Naive thymus-derived CD8-positive, alpha-beta T cell (primary cell): ENCODE measurements at places on chromosomes 7 and 10.

DNA sequence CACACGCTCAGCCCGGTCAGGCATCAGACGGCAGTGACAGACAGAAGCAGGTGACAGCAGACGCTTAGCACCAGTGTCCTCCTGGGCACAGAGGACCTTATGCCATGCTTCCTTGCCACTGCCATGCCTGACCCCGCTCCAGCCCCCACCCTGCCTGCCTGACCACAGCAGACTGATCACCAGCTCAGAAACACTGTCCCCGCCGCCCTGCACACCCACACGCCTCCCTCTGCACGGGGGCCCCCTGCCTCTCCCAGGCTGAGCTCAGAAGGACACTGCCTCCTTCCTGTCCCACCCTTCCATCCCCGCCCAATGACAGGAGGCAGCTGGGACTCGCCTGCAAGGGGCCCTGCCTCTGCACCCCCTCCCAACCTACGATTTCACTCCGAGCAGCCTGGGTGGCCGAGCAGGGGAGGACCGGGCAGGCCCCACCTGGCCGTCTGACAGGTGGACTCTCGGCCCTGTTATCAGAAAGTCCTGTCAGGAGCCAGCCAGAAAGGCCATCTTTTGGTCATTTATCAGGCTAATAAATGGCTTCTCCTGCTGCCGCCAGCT lies 183.4 kb downstream of the ELFN1 start:
- H3K27me3 ChIP-seq, result no peaks in the 10 kb centered on the region
- no peaks in the 10 kb centered on the region for H3K36me3 ChIP-seq
- peak overlapping the region; percentile 62 for H3K27ac ChIP-seq

DNA sequence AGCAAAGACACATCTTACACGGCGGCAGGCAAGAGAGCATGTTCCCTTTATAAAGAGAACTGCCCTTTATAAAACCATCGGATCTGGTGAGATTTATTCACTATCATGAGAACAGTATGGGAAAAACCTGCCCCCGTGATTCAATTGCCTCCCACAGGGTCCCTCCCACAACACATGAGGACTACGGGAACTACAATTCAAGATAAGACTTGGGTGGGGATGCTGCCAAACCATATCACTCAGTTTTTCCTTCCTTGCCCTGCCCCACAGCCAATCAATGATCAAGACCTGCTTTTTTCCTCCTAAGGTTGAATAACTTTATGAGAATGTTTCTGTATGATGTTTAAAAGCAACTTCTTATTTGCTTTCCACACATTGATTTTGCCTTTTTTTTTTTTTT lies 3.1 kb upstream of the PTPRE start:
- peaks cover 7% of the 10 kb centered on the region for H3K4me1 ChIP-seq
- no peak overlapping the region for H3K4me3 ChIP-seq
- DNase-seq, result no peak
- H3K27me3 ChIP-seq, result peaks cover 42% of the 10 kb centered on the region
- H3K27ac ChIP-seq, result no peak overlapping the region

DNA sequence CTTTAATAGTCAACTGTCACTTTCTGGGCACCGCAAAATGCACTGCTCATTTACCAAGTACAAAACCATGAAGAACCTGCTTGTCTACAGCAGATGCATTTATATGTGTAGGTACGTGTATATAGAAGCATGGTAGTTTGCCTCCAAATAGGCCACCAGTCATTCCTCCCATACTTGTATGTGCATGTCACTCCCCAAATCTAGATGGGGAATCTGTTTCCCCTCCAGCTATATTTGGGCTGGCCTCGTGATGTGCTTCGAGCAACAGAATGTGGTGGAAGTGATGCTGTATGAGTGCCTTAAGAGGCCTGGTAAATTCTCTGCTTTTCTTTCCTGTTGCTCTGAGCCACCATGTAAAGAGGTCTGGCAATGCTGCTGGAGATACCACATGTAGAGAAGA lies 47.1 kb downstream of the PSMC2 start:
- DNase-seq, result no peak
- H3K4me1 ChIP-seq, result no peaks in the 10 kb centered on the region
- H3K27me3 ChIP-seq, result peaks cover 2% of the 10 kb centered on the region
- H3K36me3 ChIP-seq, result no peaks in the 10 kb centered on the region

DNA sequence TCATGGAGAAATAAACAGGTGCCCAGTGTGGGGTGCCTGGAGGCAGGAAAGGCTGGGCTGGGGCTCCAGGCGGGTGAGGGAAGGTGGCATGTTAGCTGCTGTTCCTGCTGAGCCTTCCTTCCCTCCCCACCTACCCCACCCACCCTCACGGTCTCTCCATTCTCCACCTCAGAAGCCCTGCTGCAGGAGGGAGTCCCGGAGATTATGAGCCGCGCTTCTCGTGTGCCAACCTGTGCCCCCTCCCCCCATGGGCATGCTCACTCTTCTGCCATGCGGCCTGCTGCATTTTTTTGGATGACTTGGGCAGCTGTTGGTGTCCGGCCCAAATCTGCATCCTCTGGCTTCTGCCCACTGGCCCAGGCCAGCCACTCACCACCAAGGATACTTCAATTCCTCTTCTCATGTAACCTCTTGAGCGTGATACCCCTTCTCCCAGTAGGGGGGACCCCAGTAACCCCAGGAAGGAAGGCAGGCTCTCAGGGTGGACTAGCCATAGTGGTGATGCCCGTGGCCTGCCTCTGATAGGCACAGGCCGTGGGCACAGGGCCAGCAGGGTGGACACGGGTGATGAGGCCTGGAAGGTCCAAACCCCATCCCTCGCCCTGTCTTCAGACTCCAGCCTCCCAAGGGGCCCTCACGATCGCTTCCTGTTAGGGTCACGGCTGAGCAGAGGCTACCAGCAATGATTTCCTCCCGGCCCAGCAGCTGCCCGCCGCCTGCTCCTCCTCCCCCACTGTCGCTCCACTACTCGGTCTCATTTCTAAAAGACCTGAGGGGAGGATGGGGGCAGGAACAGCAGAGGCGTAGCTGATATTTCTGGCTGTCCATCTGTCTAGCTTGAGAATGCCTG lies 27.8 kb downstream of the UNC5B start:
- H3K4me1 ChIP-seq, result no peaks in the 10 kb centered on the region
- no peak overlapping the region for H3K27ac ChIP-seq
- no peak for DNase-seq
- H3K27me3 ChIP-seq, result peaks cover 14% of the 10 kb centered on the region
- H3K4me3 ChIP-seq, result no peak overlapping the region

GRCh38 chr7:73351447-73352167 lies 23.6 kb downstream of the FKBP6 start:
- no peak overlapping the region for H3K4me3 ChIP-seq
- no peak overlapping the region for H3K27ac ChIP-seq
- DNase-seq, result no peak
- H3K27me3 ChIP-seq, result no peaks in the 10 kb centered on the region
- no peaks in the 10 kb centered on the region for H3K4me1 ChIP-seq

GRCh38 chr10:6244510-6244909 lies 41.8 kb downstream of the PFKFB3 start:
- H3K27ac ChIP-seq, result no peak overlapping the region
- no peaks in the 10 kb centered on the region for H3K36me3 ChIP-seq
- H3K4me3 ChIP-seq, result no peak overlapping the region

GRCh38 chr7:37918526-37918925 lies 1.9 kb upstream of the SFRP4 start:
- no peak overlapping the region for H3K27ac ChIP-seq
- DNase-seq, result no peak
- no peaks in the 10 kb centered on the region for H3K36me3 ChIP-seq
- peaks cover 39% of the 10 kb centered on the region for H3K27me3 ChIP-seq
- H3K4me1 ChIP-seq, result peaks cover 37% of the 10 kb centered on the region
- H3K4me3 ChIP-seq, result no peak overlapping the region

- no peaks in the 10 kb centered on the region for H3K27me3 ChIP-seq
- no peak overlapping the region for H3K27ac ChIP-seq
- DNase-seq, result no peak
- no peak overlapping the region for H3K4me3 ChIP-seq
- H3K4me1 ChIP-seq, result no peaks in the 10 kb centered on the region
These were observed 46.2 kb downstream of the CHST3 start for GRCh38 chr10:72010234-72010973.

- no peaks in the 10 kb centered on the region for H3K4me1 ChIP-seq
- H3K27me3 ChIP-seq, result no peaks in the 10 kb centered on the region
- no peak overlapping the region for H3K27ac ChIP-seq
- no peaks in the 10 kb centered on the region for H3K36me3 ChIP-seq
These were observed 14.7 kb upstream of the TMEM236 start for GRCh38 chr10:17737027-17737965.

GRCh38 chr7:117489911-117490310 lies 10.1 kb downstream of the CFTR start:
- no peak overlapping the region for H3K27ac ChIP-seq
- no peak overlapping the region for H3K4me3 ChIP-seq
- no peak for DNase-seq
- H3K36me3 ChIP-seq, result no peaks in the 10 kb centered on the region

GRCh38 chr7:124338861-124339260 lies 306.0 kb upstream of the TMEM229A start:
- H3K4me1 ChIP-seq, result no peaks in the 10 kb centered on the region
- H3K27me3 ChIP-seq, result no peaks in the 10 kb centered on the region
- DNase-seq, result no peak

DNA sequence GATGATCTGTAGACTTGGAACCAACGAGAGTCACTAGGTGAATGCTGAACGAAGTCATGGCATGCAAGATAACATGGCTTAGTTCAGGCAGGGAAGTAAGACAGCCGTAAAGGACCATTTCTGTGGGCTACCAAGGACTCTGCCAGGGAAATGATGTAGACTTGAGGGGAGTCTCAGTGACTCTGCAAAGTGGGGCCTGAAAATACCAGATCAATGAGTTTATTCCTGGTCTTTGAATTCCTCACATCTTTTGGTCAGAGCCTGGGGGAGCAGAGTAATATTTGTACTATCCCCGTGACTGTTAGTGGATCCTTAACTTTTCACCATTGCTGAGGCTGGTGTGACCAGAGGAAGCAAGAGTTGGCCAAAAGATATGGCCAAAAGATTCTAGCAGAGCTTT lies 60.7 kb upstream of the INHBA start:
- no peak overlapping the region for H3K4me3 ChIP-seq
- H3K27ac ChIP-seq, result no peak overlapping the region
- H3K27me3 ChIP-seq, result no peaks in the 10 kb centered on the region
- H3K36me3 ChIP-seq, result no peaks in the 10 kb centered on the region

GRCh38 chr10:125023862-125024496 lies 82.1 kb downstream of the ZRANB1 start:
- no peaks in the 10 kb centered on the region for H3K36me3 ChIP-seq
- peak; percentile 32 for DNase-seq
- no peak overlapping the region for H3K27ac ChIP-seq
- H3K4me1 ChIP-seq, result no peaks in the 10 kb centered on the region

- DNase-seq, result no peak
- H3K36me3 ChIP-seq, result no peaks in the 10 kb centered on the region
- H3K27ac ChIP-seq, result no peak overlapping the region
These were observed 510.4 kb downstream of the SUGCT start for GRCh38 chr7:40645197-40645596.

GRCh38 chr10:78552261-78552811 lies 516.4 kb upstream of the ZMIZ1 start:
- H3K4me3 ChIP-seq, result no peak overlapping the region
- H3K27me3 ChIP-seq, result peaks cover 11% of the 10 kb centered on the region
- H3K4me1 ChIP-seq, result peaks cover 4% of the 10 kb centered on the region
- DNase-seq, result no peak
- H3K27ac ChIP-seq, result no peak overlapping the region

DNA sequence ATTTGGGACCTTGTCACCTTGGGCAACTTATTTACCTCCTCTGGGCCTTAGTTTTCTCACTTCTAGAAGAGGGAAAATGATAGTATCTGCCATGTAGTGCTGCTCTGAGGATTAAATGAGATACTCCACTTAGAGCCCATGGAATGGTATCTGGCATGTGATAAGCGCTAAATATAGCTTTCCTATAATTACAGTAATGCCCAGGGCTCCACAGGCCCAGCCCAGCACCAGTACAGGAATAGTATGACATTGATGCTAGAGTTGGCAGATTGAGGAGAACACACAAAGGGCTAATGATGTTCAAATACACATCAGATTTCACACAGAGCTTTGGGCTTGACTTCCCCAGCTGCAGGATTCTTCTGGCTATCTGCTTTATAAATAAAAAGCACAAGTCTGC lies 34.9 kb downstream of the FAS start:
- H3K36me3 ChIP-seq, result no peaks in the 10 kb centered on the region
- H3K4me1 ChIP-seq, result no peaks in the 10 kb centered on the region
- H3K27ac ChIP-seq, result no peak overlapping the region

GRCh38 chr7:26645121-26645520 lies 219.3 kb downstream of the SKAP2 start:
- DNase-seq, result no peak
- no peak overlapping the region for H3K27ac ChIP-seq
- H3K4me1 ChIP-seq, result no peaks in the 10 kb centered on the region
- H3K4me3 ChIP-seq, result no peak overlapping the region
- H3K27me3 ChIP-seq, result peaks cover 3% of the 10 kb centered on the region

DNA sequence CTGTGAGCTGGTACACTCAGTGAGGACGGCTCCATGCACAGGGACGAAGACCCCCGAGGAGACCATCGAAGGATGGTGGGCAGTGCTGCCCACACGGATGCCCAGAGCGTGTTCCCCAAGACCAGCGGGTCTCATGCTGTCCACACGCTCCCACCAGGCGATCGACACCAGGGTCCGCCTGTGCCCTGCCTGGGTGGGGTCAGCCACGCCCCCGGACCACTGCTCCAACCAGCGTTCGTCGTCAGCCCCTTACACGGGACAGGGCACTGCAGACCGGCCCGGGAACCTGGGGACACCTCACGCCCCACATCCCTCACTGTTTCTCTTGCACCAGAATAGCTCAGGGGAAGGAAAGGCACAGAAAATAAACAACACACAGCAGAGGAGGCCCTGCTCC lies 223.5 kb downstream of the DNAJB6 start:
- DNase-seq, result no peak
- peaks cover 4% of the 10 kb centered on the region for H3K36me3 ChIP-seq
- H3K27me3 ChIP-seq, result no peaks in the 10 kb centered on the region
- no peak overlapping the region for H3K27ac ChIP-seq

DNA sequence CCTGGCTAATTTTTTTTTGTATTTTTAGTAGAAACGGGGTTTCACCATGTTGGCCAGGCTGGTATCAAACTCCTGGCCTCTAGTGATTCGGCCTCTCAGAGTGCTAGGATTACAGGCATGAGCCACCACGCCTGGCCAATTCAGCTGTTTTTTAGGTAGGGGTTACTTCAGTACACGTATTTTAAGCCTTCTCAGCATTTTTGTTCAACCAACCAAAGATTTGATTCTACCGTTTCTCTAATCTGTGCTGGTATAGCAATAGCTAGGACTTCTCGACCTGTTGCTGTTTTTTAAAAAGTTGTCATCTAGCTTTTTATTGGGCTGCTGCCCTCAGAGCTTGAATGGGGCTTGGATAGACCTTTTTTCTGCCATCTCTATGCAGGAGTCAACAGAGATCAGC lies 34.9 kb downstream of the PROSER2 start:
- H3K4me1 ChIP-seq, result peaks cover 7% of the 10 kb centered on the region
- no peak for DNase-seq
- H3K27ac ChIP-seq, result no peak overlapping the region
- peaks cover 3% of the 10 kb centered on the region for H3K36me3 ChIP-seq

GRCh38 chr7:42877862-42878261 lies 34.0 kb downstream of the C7orf25 start:
- H3K4me3 ChIP-seq, result no peak overlapping the region
- no peaks in the 10 kb centered on the region for H3K36me3 ChIP-seq
- DNase-seq, result no peak
